SK-N-SH (cell line): ENCODE measurements at places on chromosomes 1 and 21. TPM values are rescaled to one million over a fixed set of nuclear protein-coding genes. Genes with fewer than 3 reads are reported as not detected.
A peak's percentile ranks its signal among the peaks of the same experiment; 100 is the strongest.

RHCE gene
- polyA plus RNA-seq, result 0.54 and 0.57 TPM in 2 replicates

TSPEAR gene
- polyA plus RNA-seq, result 0.03 and 0.08 TPM in 2 replicates

RGS18 gene
- polyA plus RNA-seq, result not detected in 2 replicates

PRELP gene
- polyA plus RNA-seq, result 0.26 and 0.48 TPM in 2 replicates

IL23R gene
- polyA plus RNA-seq, result not detected in 2 replicates

PLA2G2C gene
- polyA plus RNA-seq, result not detected in 2 replicates

ZYG11A gene
- 0.41 TPM in 2 replicates for polyA plus RNA-seq

SPRR3 gene
- polyA plus RNA-seq, result not detected in 2 replicates

SYCP1 gene
- not detected in 2 replicates for polyA plus RNA-seq

DNA sequence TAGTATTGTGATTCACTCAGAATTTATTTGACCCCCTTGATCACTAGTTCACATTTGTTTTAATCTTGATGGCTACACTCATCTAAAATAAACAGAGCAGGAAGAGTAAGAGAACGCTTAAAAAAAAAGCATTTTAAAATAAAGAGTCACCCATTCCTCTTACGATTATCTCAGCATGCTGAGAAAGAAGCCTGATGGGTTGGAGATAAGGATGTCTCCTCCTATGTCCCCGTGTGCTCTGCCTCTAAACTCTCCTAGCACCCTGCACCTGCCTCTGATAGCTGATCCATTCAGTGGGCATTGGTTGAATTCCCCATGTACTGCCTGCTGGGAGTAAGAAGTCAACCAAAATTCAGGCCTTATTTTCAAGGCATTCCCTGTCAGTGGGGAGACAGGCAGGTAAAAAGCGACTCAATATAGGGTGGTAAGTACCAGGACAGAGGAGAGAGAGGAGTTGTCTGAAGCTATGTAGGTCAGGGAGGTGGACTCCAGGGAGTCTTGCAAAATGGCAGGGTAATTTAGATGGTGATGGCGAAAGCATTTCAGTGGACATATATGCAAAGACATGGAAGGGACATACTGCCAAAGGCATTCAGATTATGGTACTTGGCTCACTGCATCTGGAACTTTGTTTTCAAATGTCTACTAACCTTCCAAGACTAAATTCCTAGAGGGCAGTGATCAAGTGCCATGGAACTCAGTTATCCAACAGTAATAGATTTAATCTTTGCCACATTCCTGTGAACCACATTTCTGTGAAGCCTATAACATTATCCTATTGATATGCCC is 18.4 kb downstream of the ELAVL4 start:
- no peak overlapping the region for H3K4me3 ChIP-seq
- H3K27me3 ChIP-seq, result no peaks in the 10 kb centered on the region
- DNase-seq, result no peak
- H3K27ac ChIP-seq, result peak overlapping the region; percentile 55
- H3K4me1 ChIP-seq, result no peaks in the 10 kb centered on the region

DNA sequence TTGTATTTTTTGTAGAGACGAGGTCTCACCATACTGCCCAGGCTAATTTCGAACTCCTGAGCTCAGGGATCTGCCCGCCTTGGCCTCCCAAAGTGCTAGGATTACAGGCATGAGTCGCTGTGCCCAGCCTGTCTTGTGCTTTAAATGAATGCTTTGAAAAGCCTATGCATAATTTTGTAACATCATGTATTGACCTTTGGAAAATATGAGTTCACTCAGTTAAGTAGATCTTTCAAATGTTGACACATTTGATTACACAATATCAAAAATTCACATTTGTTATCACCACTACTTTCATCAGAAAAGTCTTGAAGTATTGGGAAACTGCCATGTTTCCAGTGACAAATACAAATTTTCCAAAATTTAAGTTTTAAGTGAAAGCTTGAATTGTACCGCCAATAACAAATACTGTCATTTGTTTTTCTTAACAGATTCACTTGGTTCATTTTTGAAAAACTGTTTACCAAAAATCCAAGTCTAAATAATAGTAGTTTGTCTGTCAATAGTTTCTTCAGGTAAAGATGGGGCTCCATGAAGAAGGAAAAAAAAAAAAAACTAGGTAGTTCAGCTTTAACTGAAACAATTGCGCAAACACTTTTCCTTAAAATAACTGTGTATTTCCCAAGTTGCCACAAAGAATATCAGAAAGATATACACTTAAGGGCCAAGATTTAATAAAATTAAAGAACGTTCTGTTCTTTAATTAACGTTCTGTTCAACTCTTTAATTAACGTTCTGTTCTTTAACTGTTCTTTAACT is 233.2 kb upstream of the NR5A2 start:
- H3K4me1 ChIP-seq, result no peaks in the 10 kb centered on the region
- H3K36me3 ChIP-seq, result no peaks in the 10 kb centered on the region
- H3K4me3 ChIP-seq, result no peak overlapping the region
- no peaks in the 10 kb centered on the region for H3K27me3 ChIP-seq
- no peak for DNase-seq

DNA sequence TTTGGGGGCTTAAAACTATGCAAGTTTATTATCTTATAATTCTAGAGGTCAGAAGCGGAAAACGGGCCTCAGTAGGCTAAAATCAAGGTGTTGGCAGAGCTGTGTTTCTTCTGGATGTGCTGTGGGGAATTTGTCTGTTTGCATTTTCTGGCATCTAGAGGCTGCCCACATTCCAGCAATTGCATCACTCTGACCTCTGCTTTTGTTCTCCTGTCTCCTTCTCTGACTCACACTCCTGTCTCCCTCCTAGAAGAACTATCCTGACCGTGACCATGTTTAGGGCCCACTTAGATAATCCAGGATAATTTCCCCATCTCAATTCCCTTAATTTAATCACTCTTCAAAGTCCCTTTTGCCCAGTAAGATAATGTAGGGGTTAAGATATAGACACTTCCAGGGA is 127.4 kb upstream of the DEPDC1 start:
- H3K27me3 ChIP-seq, result no peaks in the 10 kb centered on the region
- no peak overlapping the region for H3K4me3 ChIP-seq
- H3K36me3 ChIP-seq, result no peaks in the 10 kb centered on the region
- H3K4me1 ChIP-seq, result no peaks in the 10 kb centered on the region
- no peak for DNase-seq

DNA sequence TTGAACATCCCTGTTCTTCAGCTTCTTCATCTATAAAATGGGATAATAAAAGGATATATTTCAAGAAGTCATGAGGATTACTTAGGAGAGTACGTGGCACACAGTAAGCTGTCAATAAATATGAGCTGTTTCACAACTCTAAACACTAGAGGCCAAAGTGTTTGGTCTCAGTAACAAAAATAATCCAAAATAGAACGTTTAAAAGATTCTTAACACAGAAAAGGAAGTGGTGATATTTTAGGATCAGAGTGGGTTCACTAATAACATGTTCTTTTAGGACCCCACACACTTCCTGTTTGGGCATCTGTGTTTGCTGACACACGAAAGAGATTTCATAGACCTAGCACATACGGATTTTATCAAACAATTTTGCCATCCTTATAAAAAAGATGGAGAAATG is 32.9 kb downstream of the TNFSF18 start:
- no peak overlapping the region for H3K4me3 ChIP-seq
- peaks cover 9% of the 10 kb centered on the region; the same call in 1 of the 2 replicates for H3K4me1 ChIP-seq
- H3K36me3 ChIP-seq, result no peaks in the 10 kb centered on the region
- DNase-seq, result no peak
- H3K27ac ChIP-seq, result no peak overlapping the region
- no peaks in the 10 kb centered on the region for H3K27me3 ChIP-seq

GRCh38 chr1:226601456-226601855 is 52.9 kb downstream of the STUM start:
- no peak overlapping the region for H3K4me3 ChIP-seq
- no peaks in the 10 kb centered on the region for H3K36me3 ChIP-seq
- H3K27ac ChIP-seq, result no peak overlapping the region
- H3K4me1 ChIP-seq, result no peaks in the 10 kb centered on the region

DNA sequence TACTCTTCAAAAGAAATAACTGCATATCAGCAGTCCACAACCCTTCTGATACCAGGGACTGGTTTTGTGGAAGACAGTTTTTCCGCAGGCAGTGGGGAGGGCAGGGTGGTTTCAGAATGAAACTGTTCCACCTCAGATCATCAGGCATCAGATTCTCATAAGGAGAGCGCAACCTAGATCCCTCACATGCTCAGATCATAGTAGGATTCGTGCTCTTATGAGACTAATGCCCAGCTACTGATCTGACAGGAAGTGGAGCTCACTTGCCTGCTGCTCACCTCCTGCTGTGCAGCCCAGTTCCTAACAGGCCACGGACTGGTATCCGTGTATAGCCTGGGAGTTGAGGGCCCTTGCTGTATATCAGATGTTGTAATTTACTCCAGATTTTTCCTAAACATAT is 11.5 kb downstream of the RO60 start:
- no peak overlapping the region for H3K27ac ChIP-seq
- H3K27me3 ChIP-seq, result no peaks in the 10 kb centered on the region
- peaks cover 41% of the 10 kb centered on the region for H3K36me3 ChIP-seq
- no peak overlapping the region for H3K4me3 ChIP-seq
- no peak for DNase-seq

DNA sequence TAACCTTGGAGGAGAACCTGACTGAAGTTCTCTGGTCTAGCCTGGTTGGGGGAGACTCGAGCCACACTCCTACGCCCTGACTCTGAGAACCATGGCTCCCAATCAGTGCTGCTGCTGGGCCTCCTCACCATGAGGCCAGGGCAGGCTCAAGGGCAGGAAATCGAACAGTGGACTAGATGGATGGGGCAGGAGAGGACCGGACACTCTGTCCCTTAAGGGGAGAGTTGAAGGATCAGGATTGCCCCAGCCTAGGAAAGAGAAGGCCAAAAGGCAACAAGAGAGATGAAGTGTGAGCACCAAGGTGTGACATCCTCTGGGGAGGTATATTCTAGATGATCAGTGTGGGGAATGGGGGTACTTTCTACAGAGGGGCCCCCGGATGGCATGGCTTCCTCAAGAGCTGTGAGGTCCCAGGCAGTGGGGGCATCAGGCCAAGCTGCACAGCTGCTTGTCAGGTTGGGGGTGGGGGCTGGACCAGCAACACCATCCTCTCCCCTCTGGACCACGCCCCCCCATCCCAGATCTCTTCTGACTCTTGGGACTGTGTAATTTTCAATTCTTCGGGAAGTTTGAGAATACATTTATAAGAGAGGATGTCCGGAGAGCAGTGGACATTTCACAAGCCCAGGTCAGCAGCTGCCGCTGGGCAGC is 34.0 kb downstream of the MX1 start:
- H3K27me3 ChIP-seq, result no peaks in the 10 kb centered on the region
- DNase-seq, result no peak

DNA sequence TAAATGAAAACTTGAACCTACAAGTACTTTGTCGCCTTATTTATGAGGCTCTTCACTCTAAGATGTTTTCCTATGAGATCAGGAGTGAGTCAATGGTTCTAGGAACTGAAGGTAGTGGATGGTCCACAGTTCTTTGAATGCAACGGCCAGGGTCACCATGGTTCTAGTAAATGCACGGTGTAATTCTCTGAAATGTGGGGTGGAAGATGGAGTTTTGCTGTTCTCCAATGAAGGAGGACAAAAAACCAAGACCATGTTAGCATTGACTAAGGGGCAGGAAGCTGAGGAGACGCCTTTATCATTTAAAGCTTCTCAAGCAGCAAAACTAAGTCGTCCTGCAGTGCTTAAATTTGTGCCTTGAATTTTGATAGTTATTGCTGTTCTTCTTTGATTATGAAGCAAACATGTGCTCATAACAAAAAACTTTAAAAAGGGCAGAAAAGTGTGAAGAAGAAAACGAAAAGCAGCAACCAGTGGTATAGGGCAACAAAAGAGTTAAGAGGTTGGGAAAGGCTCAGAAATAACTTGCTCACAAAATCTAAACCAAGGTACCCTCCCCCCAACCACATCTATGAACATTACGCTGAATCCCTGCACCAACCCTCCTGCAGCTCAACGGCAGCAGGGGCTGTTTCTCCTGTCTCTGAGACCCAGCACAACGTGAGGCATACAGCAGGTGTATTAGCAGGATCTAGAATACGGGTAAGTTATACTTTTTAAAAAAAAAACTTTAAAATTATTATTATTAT is 85.0 kb downstream of the MRPL37 start:
- no peak overlapping the region for H3K4me3 ChIP-seq
- no peaks in the 10 kb centered on the region for H3K27me3 ChIP-seq
- no peak overlapping the region for H3K27ac ChIP-seq
- peaks cover 7% of the 10 kb centered on the region for H3K36me3 ChIP-seq
- no peak for DNase-seq

GRCh38 chr21:45263534-45263933 is 24.2 kb downstream of the POFUT2 start:
- DNase-seq, result peak; percentile 12
- H3K4me1 ChIP-seq, result peaks cover 14% of the 10 kb centered on the region; the same call in 1 of the 2 replicates
- H3K4me3 ChIP-seq, result no peak overlapping the region
- no peaks in the 10 kb centered on the region for H3K36me3 ChIP-seq
- H3K27ac ChIP-seq, result no peak overlapping the region
- no peaks in the 10 kb centered on the region for H3K27me3 ChIP-seq

GRCh38 chr1:228114827-228115226 is 5.7 kb upstream of the MRPL55 start:
- DNase-seq, result no peak
- no peaks in the 10 kb centered on the region for H3K27me3 ChIP-seq
- no peaks in the 10 kb centered on the region for H3K36me3 ChIP-seq
- H3K4me1 ChIP-seq, result peaks cover 6% of the 10 kb centered on the region; the same call in 1 of the 2 replicates
- H3K27ac ChIP-seq, result no peak overlapping the region
- no peak overlapping the region for H3K4me3 ChIP-seq

DNA sequence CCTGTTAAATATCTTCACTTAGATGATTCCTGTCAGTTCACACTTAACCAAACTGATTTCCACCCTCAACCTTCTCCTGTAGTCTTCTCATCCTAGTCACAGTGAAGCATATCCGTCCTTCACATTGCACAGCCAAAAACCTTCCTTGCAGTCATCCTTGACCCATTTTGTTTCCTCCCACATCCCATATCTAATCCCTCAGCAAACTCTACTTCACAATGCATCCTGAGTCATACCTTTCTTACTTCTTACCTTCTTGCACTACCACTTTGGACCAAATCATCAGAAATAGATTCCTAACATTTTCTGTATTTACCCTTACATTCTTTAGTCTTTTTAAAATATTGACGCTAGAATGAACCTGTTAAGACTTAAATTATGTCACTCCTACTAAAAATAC is 86.9 kb downstream of the OLFML2B start:
- H3K4me3 ChIP-seq, result no peak overlapping the region
- H3K4me1 ChIP-seq, result peaks cover 2% of the 10 kb centered on the region; the same call in 1 of the 2 replicates
- no peak for DNase-seq
- 0 out of 2 replicates have a peak, but pooled peaks cover 2% of the 10 kb centered on the region for H3K36me3 ChIP-seq
- no peaks in the 10 kb centered on the region for H3K27me3 ChIP-seq

DNA sequence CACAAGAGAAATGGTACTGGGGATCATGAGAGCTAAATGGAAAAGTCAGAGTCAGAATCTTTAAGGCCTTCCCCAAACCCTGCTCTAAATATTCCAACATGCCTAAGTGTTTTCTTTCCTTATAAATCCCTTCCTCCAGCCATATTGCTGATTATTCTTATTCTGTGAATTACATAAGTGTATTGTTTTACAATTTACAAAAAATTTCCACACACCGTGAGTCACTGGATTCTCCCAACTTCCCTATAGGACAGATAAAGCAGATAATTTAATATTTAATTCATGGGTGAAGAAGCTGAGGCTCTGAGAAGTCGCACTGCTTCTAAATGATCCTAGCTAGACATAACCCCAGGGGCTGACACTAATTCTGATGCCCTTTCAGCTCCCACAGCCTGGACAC is 243.3 kb upstream of the JUN start:
- H3K4me1 ChIP-seq, result peaks cover 42% of the 10 kb centered on the region
- H3K27me3 ChIP-seq, result no peaks in the 10 kb centered on the region
